ENCODE measurements at places on chromosomes 11 and 22. TPM values are rescaled to one million over a fixed set of nuclear protein-coding genes. Genes with fewer than 3 reads are reported as not detected.

The CD248 gene
- total RNA-seq: 0.10 TPM

DNA sequence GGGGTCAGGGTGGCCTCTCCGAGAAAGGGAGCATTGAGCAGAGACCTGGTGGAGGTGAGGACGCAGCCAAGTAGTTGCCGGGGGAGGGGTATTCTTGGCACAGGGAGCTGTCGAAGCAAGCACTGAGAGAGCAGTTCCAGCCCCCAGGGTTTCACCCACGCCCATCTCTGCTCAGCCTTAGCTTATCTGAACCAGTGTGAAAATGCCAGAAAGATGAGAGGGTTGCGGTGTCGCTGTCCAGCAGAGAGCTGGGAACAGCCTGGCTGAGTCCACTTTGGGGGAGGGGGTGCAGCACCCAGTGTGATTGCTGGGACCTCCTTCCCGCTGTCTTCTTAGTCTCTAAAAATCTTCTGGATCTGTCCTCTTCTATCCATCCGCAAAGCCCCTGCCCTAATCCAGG, 123.3 kb upstream of the TBCEL start:
- DNase-seq: no peak
- peaks cover 5% of the 10 kb centered on the region for H3K27me3 ChIP-seq
- H3K27ac ChIP-seq: no peak overlapping the region
- no peaks in the 10 kb centered on the region for H3K36me3 ChIP-seq
- H3K4me1 ChIP-seq: no peaks in the 10 kb centered on the region

DNA sequence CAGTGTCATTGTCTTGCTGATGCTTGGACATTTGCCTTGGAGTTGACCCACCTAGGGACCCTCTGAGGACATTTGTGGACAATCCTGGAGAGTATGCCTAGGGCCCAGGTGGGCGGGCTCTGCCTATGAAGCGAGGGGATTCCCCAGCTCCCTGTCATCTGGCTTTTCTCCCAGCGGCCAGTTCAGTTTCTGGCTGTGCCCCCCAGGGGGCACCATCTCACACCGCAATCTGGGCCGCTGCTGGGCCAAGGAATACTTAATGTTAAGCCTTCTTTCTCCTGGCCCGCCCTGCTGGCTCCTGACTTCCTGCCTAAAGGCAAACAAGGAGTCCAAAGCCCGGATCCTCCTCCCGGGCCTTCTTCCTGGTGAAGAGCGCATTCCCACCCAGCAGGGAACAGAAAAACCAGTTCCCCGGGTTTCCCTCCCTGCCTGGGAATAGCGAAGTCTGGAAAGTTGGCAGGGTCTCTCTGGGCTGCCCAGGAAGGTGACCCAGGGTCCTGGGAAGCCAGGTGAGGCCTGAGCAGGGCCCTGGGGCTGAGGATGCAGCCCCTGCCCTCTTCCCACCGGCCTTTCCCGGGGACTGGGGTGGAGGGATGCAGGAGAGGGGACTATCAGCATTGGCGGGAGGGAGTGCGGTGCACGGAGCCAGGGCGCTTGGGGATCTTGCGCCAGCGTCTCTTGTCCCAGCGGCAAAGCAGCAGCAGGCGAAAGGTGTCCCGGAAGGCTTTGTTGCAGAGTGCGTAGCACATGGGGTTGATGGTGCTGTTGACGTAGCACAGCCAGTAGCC, 11.9 kb downstream of the CHRM1 start:
- peaks cover 8% of the 10 kb centered on the region for H3K27me3 ChIP-seq
- peaks cover 17% of the 10 kb centered on the region for H3K4me1 ChIP-seq
- no peaks in the 10 kb centered on the region for H3K36me3 ChIP-seq
- DNase-seq: no peak
- H3K27ac ChIP-seq: no peak overlapping the region

The OR52H1 gene
- total RNA-seq: not detected

DNA sequence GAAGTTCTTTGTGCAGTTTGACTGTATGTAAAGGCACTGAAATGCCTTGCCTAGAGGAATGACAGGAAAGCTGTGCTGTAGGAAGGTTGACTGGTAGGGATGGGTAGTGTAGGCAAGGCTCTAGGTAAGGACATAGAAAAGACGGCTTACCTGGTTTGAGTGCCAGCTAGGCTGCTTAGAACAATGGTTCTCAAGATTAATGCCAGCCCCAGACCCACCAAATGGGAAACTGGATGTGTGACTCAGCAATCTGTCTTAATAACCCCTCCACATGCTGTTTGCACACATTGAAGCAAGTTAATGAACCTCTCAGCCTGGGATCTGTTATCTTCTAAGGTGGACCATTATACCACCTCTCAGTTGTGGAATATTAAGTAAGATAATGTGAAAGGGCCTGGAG, 3.7 kb downstream of the RPS3 start:
- H3K27me3 ChIP-seq: no peaks in the 10 kb centered on the region
- H3K36me3 ChIP-seq: peaks cover 76% of the 10 kb centered on the region
- peak overlapping the region; percentile 68 for H3K27ac ChIP-seq
- H3K4me1 ChIP-seq: peaks cover 65% of the 10 kb centered on the region

The DDI1 gene
- not detected for total RNA-seq

DNA sequence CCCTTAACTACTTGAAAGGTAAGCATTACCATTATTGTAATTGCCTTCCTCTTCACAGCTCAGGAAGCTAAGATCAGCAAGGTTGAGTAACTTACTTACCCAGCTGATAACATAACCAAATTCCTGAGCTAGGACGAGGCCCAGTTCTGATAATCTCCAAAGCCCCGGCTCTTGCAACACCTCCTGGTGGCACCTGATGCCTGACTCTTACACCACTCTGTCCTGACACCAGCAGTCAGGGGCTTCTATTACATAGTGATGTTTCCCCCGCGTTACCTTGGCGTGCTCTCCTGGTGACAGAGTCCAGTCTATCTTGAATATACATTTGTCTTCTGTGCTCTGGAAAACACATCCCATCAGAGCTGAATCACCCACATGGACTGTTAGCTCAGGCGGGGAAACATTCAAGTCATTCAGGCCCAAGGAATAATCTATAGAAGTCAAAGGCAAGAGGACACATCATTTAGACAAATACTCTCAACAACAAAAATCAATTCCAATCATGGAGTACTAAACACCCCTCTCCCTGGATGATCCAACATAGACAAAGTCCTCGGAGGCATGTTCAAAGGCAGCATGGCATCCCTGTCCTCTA, 12.6 kb downstream of the JAML start:
- H3K36me3 ChIP-seq: peaks cover 69% of the 10 kb centered on the region
- peak overlapping the region; percentile 37 for H3K27ac ChIP-seq
- no peaks in the 10 kb centered on the region for H3K27me3 ChIP-seq

All from activated T-helper 1 cell treated with anti-CD3 and anti-CD28 coated beads, Interleukin-12 subunit alpha, Interleukin-12 subunit beta, Interleukin-2, Interleukin-4 antibody, amounts not matched to agents 30 ng/mL and 10 ng/mL and 1 ng/mL, durations not matched to agents 14 hours and 24 hours and 36 hours (primary cell).